ENCODE measurements at places on chromosomes 6 and 20. TPM values are rescaled to one million over a fixed set of nuclear protein-coding genes. Genes with fewer than 3 reads are reported as not detected.

DNA sequence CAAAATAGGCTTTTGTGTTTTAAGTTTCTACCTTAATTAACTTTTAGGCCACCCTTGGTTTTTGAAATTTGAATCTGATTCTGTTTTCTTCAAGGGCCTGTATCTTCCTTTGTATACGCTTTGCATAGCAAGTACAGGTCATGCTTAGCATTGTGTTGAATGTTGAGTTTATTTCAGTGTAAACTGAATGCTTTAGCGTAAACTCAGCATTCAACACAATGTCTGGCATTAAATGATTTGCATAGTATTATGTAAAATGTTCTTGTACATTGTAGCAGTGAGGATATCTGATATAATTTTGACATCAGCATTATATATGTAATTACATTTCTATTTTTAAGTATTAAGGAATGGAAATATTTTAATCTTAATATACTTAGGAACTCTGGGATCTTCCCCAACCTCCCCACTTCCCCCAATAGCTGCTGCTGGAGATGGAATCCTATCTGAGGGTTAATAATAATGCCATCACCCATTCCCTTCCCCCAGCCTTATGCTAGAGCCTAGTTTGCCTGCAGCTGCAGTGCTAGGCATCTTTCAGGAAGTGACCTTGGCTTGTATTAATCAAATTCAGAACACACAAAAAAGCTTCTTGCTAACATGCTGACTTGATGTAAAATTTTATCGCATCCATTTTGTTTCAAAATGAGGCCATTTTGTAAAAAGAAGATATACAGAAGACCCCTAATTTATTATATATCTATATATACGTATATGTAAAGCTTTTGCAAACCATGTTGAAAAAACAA lies 73.1 kb downstream of the NCOA3 start:
- DNase-seq = no peak

DNA sequence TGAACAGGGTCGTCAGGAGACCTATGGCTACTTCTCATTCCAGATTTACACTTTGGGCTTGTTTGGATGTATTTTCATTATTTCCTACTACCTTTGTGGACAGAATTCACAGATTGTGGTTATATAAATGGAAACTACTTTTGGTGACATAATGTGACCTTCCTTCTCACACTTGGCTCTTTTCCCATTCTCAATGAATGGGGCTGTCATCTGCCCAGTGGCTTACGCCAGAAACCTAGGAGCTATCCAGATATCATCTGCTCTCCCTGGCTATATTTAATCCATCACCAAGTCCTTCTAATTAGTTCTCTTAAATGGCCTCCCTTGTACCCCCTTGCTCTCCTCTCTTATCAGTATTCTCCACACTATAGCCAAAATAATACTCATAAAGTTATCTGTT lies 1606.8 kb downstream of the KHDRBS2 start:
- no peak for DNase-seq

DNA sequence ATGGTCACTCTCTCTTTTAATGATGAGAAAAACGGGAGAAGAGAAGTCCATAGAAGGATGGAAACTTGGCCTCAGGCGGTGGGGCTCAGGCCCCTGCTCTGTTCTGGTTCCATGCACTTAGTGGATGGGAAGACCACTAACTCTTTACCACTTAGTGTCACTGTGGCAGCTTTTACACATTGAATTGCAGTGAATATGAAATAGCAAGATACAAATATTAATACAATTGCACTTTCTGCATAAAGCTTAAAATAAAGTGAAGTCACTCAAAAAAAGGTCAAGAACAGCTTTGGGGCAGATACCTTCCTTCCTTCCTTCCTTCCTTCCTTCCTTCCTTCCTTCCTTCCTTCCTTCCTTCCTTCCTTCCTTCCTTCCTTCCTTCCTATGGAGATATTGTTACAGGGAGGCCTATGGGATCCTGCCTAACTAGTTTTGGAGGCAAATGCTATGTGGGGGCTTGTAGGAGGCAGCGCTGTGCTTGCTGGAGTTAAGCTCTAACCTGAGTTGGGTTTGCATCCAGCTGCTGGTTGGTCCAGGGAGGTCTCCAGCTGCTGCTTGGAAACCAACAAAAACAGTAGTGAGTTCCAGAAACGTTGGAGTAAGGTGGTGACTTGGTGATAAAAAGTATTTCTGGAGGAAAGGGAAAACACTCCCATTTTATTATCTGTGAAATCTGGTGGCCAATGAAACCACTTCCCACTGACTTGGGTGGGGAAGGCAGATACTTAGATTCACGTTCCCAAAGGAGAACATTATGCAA lies 62.3 kb upstream of the NKX2-2 start:
- DNase-seq = no peak

DNA sequence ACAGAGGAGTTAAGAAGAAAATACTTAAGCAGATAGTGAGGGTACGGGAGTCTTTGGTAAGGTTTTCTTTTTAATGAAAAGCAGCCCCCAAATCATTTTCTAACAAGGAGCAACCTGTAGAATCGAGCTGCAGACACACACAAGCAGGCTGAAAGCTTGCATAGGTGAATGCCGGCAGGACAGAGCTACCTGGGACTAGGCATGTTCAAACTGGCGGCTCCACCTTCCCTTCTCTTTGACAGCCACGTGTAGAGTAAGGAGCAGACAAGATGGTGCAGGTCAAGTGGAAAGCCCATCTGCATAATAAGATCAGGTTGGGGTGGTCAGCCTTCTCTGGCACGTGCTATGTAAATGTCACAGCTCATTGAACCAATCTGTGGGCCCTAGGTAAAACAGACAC lies 1292.4 kb downstream of the EPHA7 start:
- DNase-seq = no peak

- peak; percentile 73 for DNase-seq
Measured at GRCh38 chr6:108874470-108875160, 26.4 kb downstream of the ARMC2 start.

DNA sequence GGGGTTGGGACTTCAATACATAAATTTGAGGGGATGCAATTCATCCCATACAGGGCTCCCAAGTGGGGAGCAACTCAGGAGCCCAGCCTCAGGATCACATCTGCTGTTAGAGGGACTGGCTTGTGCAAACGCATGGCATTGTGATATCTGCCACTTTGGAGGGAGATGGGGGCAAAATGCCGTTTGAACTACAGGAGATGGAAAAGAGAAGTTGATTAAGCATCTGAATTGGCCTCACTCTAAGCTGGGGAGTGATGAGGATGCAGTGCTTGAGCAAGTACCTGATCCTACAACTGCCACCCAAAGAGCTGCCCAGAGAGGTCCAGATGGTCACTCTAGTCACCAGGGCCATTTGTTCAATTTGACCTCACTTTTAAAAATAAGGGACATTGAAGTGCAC lies 2.0 kb downstream of the LY86 start:
- DNase-seq = no peak

TGIF2 gene
- 43.0 TPM for total RNA-seq

TRIM40 gene
- total RNA-seq = not detected

PEX3 gene
- 21.1 TPM for total RNA-seq

FRK gene
- 0.02 TPM for total RNA-seq

Data from activated CD4-positive, alpha-beta memory T cell treated with anti-CD3 and anti-CD28 coated beads for 36 hours (primary cell).